ENCODE measurements at places on chromosomes 11 and 22.

GRCh38 chr22:42622061-42622710 lies 7.5 kb upstream of the POLDIP3 start:
- no peak for DNase-seq

DNA sequence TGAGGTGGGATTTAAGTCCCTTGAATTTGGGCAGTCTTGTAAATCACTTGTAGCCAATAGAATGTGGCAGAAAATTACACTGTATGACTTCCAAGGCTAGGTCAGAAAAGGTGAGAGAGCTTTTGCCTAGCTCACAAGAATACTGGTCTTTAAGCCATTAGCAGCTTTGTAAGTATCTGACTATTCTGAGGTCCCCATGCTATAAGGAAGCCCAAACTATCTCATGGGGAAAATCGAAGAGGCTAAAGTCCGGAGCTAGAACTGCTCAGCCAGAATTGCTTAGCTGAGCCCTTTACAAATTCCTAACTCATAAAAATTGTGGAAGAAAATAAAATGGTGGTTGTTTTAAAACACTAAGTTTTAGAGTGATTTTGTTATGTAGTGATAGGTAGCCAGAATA lies 13.0 kb downstream of the FAR1 start:
- no peak for DNase-seq

- no peak for DNase-seq
Observed at GRCh38 chr11:30312243-30312642, 10.7 kb upstream of the ARL14EP start.

GRCh38 chr11:112229746-112230433 lies 3.7 kb downstream of the PTS start:
- DNase-seq = peak; percentile 92

- DNase-seq = peak; percentile 43
Observed at GRCh38 chr11:91932151-91932821, 292.3 kb upstream of the FAT3 start.

DNA sequence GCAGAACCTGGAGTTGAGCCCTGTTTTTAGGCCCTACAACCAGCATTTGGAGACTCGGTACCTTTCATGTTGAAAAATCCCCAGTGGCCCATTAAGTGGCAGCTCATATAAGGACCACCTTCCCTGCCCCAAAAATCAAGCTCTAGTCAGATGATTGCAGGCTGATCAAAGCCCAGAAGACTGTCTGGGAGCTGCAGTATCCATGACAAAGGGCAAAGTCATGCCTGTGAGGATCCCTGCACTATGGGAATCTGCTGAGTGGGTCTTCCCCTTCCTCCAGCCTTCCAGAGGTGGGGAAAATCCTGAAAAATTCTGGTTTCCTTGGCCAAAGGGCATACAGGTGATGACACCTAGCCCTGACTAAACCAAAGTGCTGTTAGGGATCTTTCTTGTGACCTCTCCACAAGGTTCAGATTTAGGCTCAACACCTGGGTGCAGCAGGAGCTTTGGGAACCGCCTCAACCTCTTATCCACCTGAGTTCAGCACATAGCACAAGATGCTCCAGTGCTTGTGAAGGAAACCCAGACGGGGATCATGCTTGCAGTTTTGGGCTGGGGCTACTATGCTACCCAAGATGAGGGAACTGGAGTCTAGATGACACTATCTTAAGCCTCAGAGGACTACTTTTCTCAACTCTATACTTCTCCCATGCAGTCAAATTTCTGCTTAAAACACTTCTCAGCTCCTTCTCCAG lies 1.2 kb upstream of the TRIM3 start:
- DNase-seq = no peak

DNA sequence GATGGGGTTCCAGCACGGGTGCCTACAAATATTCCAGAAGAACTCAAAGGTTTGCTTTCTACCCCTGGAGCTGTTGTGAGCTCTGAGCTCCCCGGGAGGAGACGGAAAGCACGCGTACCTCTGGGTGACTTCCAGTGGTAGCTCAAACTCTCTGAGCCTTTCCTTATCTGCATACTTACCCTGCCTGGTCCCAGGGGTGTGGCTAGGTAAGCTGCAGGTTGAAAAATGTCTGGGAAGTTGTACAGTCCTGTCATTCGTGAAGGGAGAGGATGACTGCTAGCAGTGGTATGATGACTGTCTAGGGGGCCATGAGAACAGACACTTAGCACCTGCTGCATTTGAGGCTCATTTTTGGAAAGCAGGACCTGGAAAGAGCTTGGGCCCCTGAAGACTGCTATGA lies 111.5 kb downstream of the DSCAML1 start:
- no peak for DNase-seq

DNA sequence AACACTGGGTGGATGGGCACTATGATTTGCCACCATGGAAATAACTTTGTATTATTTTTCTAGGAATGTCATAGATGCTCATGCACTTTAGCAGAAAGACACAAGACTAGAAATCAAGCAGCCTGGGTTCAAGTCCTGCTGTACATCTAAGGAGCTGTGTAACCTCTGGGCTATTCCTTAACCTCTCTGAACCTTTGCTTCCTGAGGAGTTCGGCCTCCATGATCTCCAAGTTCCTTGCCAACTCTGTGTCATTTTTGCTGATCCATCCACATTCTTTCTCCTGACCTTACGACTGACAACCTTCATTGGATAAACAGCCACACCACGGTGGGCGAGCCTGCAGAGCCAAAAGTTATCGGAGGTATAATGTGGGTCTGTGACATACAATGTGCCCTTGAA lies 24.1 kb downstream of the ETS1 start:
- DNase-seq = no peak

DNA sequence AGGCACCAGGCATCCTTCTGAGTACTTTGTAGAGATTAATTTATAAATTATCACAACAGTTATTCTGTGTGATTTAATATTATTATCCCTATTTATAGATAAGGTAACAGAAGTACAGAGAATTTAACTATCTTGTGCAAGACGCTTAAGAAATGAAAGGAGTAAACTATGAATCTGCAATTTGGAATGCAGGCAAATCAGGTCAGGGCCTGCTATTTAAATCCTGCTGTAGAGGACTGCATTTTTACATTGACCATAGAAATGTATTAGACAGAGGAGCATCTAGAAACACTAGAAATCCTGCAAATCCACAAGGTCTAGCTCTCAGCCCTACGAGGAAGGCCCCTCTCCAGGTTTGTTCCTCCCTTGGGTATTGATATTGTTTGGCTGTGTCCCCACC lies 336.2 kb downstream of the ETS1 start:
- no peak for DNase-seq

- no peak for DNase-seq
Observed at GRCh38 chr22:37640591-37641560, 1.4 kb downstream of the SH3BP1 start.

GRCh38 chr11:65446446-65447277 lies 24.1 kb downstream of the NEAT1 start:
- peak; percentile 63 for DNase-seq

- DNase-seq = no peak
Observed at GRCh38 chr11:113817626-113818025, 38.0 kb downstream of the CLDN25 start.

DNA sequence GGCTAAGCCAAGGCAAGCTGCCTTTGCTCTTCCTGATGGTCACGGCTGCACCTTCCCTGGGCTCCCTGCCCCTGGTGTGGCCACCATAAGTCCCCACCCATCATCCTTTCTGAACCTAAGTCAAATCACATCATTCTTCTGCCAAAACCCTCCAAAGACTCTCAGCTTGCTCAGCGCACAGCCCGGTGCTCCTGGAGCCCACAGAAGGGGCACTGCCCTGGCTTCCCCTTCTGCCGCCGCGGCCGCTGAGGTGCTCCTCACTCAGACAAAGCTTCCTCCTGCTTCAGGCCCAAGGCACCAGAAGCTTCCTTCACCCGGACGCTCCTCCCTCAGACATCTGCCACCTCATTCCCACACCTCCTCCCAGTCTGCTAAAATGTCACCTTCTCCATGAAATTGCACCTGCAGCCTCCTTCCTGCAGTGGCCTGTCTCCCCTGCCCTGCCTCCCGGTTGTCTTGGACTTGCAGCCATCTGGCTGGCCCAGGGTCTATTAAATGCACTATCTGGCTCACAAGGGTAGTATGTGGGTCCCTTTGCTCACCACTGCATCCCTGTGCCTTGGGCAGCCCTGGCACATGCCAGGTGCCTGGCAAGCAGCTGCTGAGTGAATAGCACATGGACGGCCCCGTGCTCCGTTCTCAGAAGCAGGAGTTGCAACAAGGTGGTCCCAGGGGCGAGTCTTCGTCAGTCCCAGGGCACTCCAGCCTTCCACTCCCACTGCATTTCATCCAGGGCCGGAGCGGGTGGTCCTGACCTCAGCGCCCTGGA lies 108.2 kb downstream of the WNT7B start:
- no peak for DNase-seq

- DNase-seq = no peak
Observed at GRCh38 chr11:13931356-13931755, 31.2 kb upstream of the SPON1 start.

GRCh38 chr11:71933141-71933933 lies 4.5 kb downstream of the RNF121 start:
- DNase-seq = no peak

DNA sequence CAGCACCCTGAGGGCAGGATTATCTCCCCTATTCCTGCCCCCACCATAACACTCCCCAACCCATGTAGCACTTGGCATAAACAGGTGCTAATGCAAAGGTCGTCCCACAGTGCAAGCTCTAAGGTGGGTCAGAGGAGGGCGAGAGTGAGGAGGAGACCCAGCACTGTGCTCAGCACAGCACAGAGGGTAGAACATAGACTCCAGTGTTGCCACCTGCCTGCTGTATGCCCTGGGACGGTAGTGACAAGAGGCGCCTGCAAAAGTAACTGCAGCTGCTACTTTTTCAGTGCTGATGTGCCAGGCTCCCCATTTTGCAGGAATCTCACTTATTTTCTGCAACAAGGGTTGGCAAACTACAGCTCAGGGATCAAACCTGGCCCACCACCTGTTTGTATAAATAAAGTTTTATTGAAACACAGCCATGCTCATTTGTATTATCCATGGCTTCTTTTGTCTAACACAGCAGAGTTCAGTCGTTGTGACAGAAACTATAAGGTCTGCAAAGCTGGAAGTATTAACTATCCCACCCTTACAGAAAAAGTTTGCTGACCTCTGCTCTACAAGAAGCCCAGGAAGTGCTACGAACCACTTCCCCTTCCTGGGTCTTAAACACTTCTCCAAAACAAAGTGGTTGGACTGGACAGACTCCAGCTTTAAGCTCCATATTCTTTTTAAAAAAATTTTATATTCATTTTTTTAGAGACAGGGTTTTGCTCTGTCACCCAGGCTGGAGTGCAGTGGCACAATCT lies 16.9 kb upstream of the CDC42BPG start:
- DNase-seq = no peak

GRCh38 chr11:113405724-113406478 lies 18.3 kb downstream of the ANKK1 start:
- no peak for DNase-seq

DNA sequence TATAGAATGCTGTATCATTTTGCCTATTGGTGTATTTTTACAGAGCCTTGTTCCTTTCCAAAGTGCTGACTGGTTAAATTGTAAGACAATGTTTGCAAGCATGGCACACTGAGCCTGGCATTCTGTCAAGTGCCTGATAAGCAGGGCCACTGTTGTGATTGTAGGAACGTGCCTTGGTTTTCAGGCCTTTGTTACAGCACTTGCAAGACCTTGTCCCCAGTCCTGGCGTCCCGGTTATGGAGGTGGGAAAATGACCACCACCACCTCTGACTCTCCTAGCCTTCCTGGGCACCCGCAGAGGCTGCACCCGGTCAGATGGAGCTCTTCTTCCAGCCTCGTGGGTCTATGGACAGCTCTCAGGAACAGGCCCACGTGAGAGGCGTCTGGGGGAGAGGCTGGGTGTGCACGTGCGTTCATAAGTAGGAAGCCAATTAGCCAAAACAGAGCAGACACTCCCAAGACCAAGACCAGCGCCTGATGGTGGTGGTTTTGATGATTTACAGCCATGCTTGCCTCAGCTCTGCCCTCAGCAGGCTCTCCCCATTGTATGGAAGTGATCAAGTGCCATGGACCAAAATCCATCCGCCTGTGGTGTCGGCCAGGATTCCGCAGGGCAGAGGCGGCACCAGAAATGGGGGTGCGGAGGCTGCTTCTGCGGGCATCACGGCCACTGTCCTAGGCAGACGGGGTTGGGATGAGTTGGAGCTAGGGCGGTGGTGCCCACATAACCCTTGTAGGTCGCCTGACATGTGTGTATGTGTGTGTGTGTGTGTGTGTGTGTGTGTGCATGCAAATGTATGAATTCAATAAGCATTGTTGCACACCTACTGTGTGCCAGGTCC lies 89.8 kb downstream of the RTL6 start:
- DNase-seq = no peak

DNA sequence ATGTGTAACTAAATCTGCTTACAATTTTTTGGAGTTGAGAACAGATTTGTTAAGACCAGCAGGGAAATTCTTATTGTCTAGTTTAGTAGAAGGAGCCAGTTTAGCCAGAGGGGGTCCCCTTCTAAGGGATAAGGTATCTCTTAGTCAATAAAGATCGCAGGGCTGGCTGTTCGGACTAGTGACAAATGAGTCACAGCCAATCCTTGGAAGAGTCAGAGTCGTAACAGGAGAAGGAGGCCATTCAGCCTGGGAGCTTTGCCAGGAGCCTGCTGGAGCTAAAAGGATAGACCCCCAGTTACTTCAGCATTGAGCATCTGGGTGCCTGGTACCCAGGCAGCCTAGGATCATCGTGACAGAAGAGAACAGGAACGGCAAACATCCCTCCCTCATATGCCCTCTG lies 191.6 kb upstream of the ARHGAP20 start:
- DNase-seq = peak; percentile 58

- no peak for DNase-seq
Observed at GRCh38 chr22:22410121-22410520, 98.4 kb downstream of the ZNF280B start.

GRCh38 chr22:49064836-49065235 lies 762.8 kb downstream of the BRD1 start:
- DNase-seq = no peak

GRCh38 chr11:19511066-19511412 lies 201.6 kb upstream of the NAV2 start:
- DNase-seq = peak; percentile 4

DNA sequence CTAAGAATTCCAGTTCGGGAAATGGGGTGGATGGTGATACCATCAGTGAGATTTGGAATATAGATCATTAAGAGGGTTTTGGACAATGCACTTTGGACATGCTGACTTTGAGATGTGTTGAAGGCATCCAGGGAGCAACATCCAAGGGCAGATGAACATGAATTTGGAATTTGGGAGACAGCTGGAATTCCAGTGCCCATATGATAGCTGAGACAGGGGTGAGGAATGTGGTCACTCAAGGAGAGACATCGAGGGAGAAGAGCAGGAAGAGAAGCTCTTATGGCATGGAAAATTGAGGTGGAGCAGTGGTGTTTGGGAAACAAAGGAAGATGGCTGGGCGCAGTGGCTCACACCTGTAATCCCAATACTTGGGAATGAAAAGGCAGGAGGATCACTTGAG lies 11.8 kb upstream of the MICAL2 start:
- no peak for DNase-seq

- DNase-seq = peak; percentile 35
Observed at GRCh38 chr11:2298795-2299761, 2.6 kb downstream of the C11orf21 start.

DNA sequence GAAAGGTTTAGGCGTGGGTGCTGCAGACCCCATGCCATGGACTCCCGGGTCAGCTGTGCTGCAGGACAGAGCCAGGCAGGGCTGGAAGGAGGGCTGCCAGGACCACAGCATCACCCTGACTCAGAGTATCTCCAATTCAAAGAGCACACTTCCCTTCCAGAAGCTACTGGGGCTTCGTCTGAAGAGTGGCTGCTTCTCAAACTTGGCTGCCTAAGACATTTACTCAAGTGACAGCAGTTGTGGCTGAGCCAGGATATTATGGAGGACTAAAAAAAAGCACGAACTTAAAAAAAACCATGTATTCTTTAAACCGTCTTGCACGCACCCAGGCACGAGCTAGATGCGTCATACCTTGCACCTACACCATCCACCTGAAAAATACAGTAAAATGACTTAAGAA lies 13.0 kb upstream of the BID start:
- DNase-seq = peak; percentile 24

All from astrocyte of the hippocampus (primary cell).